ENCODE measurements at places on chromosomes 12 and 14.
A peak's percentile ranks its signal among the peaks of the same experiment; 100 is the strongest.

- no peak for DNase-seq
Measured at GRCh38 chr12:27843714-27844245, 63.7 kb upstream of the MANSC4 start.

DNA sequence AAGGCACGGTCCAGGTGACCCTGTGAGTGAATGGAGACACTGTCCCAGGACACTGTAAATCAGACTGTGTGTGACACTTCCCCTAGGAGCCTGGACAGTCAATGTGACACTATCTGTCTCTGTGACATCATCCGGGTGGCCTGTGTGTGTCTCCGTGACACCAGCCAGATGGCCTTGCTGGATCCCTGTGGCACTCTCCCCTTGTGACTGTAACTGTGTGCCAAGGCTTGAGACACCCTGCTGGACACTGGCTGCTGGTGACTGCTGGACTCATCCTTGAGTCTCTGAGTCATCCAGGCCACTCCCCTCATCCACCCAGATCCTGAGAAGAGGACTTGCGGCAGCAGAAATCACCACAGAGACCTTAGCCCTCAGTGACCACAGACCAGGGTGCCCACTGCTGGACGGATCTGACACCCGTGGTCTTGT is 51.6 kb downstream of the MVK start:
- no peak for DNase-seq

DNA sequence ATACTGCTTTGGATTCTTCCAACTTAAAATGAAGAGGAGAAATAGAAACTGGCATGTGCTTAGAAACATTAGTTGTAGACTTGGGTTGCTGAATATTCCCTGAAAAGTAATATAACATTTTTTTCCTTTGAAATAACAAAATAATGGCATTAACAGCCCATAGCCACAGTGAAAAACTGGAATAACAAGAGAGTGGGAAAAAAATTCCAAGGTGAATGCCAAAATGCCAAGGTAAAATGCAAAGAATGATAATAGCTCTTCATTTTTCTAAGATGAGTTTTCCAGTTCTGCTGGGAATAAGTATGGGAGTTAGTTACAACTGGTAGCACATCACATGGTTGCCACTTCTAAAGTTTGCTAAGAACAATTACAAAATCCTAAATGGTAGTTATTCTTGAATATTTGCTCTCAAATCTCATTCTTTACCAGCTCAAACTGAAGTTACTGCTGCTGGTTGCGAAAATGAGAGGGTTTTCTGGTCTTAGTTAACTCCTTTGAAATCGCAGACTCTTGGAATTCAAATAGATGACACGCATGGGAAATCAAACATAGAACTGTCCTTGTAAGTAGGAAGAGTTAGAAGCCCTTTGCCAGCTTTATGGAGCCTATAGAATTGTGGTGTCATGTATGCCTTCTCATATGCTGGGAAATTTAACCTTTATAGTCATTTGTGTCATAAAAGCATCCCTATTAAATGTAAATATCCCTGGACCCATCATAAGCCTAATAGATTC is 165.0 kb upstream of the DCN start:
- DNase-seq = no peak

DNA sequence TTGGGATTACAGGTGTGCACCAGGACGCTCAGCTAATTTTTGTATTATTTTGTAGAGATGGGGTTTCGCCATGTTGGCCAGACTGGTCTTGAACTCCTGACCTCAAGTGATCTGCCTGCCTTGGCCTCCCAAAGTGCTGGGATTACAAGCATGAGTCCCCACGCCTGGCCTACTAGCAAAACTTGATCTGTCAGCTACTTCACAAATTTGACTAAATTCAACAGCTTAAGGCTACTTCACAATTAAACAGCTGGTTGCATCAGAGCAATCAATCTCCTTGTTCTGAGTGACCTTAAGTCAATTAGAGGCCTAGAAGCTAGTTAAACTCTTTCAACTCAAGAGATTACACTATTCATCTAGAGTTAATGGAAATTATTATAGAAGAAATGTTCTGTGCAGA is 12.2 kb downstream of the COQ10A start:
- DNase-seq = no peak

DNA sequence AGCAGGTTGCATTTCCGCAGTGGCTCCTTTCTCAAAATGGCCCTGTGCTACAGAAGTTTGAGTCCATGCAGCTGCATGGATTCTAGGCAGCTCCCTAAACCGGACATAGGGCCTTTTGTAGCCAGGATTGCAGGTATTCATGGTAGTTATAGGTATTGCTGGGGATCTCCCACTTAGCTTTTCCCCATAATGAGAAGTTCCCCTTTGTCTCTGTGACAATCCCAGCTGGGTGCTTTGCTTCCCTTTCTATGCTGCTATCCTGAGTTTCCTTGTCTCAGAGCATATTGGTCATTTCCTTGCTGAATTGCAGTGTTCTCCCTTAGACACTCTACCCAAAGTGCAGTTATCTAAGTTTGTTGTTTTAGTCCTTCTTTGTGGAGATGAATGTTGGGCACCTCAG is 120.9 kb upstream of the MIS18BP1 start:
- DNase-seq = no peak

DNA sequence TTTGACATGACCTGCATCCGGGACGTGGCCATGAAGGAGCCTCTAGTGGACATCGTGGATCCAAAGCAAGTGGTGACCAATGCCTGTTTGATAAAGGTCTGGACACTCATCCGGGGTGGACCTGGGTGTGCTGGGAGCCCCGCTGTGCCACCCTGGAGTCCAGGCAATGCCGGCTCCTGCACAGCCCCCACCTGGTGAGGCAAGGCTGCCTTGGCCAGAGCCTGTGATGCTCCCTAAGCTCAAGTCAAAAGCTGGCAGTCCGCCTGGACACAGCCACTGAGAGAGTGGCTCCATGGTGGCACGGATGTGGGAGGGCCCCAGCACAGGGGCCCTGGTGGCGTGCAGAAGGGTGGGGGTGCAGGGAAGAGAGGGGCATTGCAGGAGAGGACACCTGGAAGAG is 85.9 kb downstream of the PRMT8 start:
- no peak for DNase-seq

- DNase-seq = peak; percentile 53
Measured at GRCh38 chr14:21068521-21069387, 1.4 kb upstream of the ARHGEF40 start.

DNA sequence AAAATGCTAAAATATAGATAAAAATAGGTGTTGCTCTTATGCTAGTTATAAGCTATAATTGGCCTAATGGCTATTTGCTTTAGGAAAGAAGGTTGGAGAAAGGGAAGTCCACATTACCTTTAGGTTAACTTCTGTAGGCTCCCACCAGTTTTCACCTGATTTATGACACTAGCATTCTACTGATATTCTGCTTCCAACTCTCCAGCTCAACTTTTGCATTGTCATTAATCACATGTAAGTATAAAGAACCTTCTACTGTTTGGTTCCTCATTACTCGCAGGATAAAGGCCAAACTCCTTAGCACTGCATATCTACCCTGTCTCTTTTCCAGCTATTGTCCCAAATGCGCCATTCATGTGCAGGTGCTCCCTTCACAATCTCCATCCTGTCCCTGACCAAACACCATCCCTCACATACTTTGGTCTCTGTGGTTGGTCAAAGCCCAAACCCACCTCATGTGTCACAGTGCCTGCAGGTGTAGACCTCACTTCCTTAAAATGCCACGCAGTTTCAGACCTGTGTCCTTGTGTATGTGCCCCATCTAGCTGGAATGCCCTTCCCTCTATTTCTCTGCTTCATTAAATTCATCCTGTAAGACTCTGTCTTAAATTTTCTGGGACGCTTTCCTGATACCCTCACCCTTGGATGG is 3.3 kb downstream of the DDHD1 start:
- no peak for DNase-seq

DNA sequence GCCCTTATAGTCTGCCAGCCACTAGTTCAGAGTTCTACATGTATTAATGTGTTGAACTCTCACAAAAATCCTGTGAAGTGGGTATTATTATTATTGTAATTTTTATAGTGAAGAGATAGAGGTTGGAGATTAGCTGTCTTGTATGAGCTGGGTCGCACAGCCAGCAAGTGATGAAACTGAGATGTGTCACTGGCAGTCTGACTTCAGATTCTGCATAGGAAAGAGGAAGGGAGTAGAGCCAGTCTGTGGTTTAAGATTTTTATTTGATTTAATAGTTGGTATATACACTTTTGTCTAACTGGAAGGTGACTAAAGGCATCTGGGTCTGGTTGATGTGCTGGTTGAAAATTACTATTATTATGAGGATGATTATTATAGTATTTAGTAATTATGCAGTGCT is 5.8 kb upstream of the FRS2 start:
- DNase-seq = no peak

- no peak for DNase-seq
Measured at GRCh38 chr14:79571366-79571765, 639.9 kb downstream of the DIO2 start.

- no peak for DNase-seq
Measured at GRCh38 chr14:94313991-94314655, 9.0 kb downstream of the SERPINA6 start.

DNA sequence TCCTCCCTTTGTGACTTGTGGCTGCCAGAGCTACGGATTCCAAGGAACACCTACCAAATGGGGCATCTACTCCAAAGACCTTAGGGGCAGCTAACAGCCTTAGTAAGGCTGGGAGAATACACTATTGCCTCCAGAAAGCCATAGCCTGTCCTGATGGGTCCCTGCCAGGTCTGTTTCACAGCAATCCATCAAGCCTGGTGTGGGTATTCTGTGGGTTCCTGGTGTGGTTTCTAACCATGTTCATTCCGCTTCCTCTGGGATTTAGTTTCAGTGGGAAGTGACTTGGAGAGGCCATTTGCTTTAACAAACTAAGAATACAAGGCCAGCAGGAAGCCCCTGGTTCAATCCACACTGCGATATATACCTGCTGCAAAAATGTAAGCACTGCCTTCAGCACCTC is 220.5 kb downstream of the FOXN3 start:
- no peak for DNase-seq

- no peak for DNase-seq
Measured at GRCh38 chr14:99081880-99082279, 190.1 kb downstream of the BCL11B start.

DNA sequence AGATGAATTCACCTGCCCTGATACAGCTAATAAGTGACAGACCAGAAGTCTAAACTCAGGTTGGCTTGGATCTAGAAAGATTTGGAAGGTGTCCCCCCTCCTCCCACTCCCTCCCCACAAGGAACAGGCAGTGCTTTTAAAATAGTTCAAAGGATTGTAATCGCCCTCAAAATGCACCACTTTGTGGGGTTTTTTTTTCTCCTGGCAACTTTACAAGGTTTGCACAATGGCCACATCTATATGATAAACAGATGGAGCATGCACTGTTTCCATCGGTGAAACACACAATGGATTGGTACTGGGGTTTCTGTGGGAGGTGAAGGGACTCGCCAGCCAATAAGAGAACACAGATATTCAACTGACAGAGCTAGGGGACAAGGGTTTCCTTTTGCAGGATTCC is 137.4 kb downstream of the LLPH start:
- DNase-seq = no peak
